GM12878 (cell line): ENCODE measurements at places on chromosomes 4 and X. TPM values are rescaled to one million over a fixed set of nuclear protein-coding genes. Genes with fewer than 3 reads are reported as not detected.

C4orf50 gene
- 0.05 and 0.08 TPM in 2 replicates for total RNA-seq

TMEM154 gene
- total RNA-seq, result 41.4 and 42.3 TPM in 2 replicates

DSPP gene
- total RNA-seq, result not detected in 2 replicates

PPEF2 gene
- not detected in 2 replicates for total RNA-seq

IRAK1 gene
- 106 and 136 TPM in 2 replicates for total RNA-seq

HTN3 gene
- not detected in 2 replicates for total RNA-seq

SPANXA1 gene
- total RNA-seq, result not detected in 2 replicates

SLC39A8 gene
- 34.0 and 36.3 TPM in 2 replicates for total RNA-seq

BMX gene
- total RNA-seq, result not detected in 2 replicates

FRMD7 gene
- total RNA-seq, result not detected in 2 replicates

TLR6 gene
- total RNA-seq, result 19.1 and 22.4 TPM in 2 replicates

F9 gene
- 0.08 and 0.18 TPM in 2 replicates for total RNA-seq

- no peak overlapping the region for H3K4me3 ChIP-seq
- H3K27me3 ChIP-seq, result no peaks in the 10 kb centered on the region
- H3K4me1 ChIP-seq, result no peaks in the 10 kb centered on the region
- DNase-seq, result no peak
- H3K36me3 ChIP-seq, result no peaks in the 10 kb centered on the region
These were observed 180.3 kb upstream of the MAGEB16 start for GRCh38 chrX:35617836-35618235.

DNA sequence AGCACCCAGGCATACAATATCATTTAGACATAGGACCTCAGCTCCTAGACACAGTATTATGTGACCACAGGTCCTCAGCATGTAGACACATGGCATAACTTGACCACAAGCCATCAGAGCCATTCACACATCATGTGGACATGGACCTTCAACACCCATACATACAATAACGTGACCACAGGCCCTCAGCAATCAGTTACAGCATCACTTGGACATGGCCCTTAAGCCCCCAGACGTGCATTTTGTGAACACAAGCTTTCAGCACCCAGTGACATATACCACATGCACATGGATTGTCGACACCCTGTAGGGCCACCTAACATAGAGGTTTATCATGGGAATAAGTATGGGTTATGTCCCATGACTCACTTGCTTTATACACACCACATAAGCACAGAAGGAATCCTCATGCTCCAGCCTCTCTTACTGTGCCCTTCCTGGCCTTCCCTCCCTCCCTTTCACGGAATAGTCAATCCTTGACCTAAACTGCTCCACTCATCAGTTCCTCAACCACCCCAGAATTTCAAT lies 1.9 kb downstream of the TSPYL2 start:
- no peaks in the 10 kb centered on the region for H3K27me3 ChIP-seq
- no peaks in the 10 kb centered on the region for H3K4me1 ChIP-seq
- no peak overlapping the region for H3K4me3 ChIP-seq
- DNase-seq, result no peak

GRCh38 chr4:128725405-128726055 lies 84.0 kb upstream of the JADE1 start:
- H3K27ac ChIP-seq, result no peak overlapping the region
- no peak overlapping the region for H3K4me3 ChIP-seq
- H3K4me1 ChIP-seq, result no peaks in the 10 kb centered on the region
- H3K27me3 ChIP-seq, result no peaks in the 10 kb centered on the region

- H3K27ac ChIP-seq, result no peak overlapping the region
- H3K36me3 ChIP-seq, result no peaks in the 10 kb centered on the region
- DNase-seq, result no peak
- H3K27me3 ChIP-seq, result no peaks in the 10 kb centered on the region; the same call in 1 of the 2 replicates
These were observed 430.6 kb downstream of the BCOR start for GRCh38 chrX:39667191-39667590.

DNA sequence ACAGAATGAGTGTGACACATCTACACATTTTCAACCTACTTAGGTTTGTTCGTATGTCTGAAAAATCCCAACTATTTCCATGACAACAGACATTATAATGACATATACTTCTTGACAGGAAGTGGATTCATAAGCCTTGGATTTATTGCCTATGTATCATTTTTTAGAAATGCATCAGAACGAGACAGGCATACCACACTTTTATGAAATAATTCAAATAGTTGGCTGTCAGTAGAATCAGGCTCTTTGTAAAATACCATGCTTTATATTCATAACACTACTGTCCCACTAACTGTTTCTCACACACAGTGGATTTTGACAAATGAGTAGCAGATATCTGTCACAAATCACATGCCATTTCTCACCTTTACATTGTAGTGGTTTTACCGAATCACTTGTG lies 173.2 kb downstream of the BEND2 start:
- no peak for DNase-seq
- H3K27ac ChIP-seq, result no peak overlapping the region
- no peaks in the 10 kb centered on the region for H3K36me3 ChIP-seq
- no peaks in the 10 kb centered on the region for H3K27me3 ChIP-seq
- no peak overlapping the region for H3K4me3 ChIP-seq

GRCh38 chrX:107738768-107739167 lies 36.8 kb downstream of the TSC22D3 start:
- H3K4me3 ChIP-seq, result no peak overlapping the region
- DNase-seq, result no peak

GRCh38 chrX:56397636-56398035 lies 165.5 kb downstream of the KLF8 start:
- no peaks in the 10 kb centered on the region for H3K27me3 ChIP-seq
- no peak for DNase-seq
- no peaks in the 10 kb centered on the region for H3K36me3 ChIP-seq
- H3K4me3 ChIP-seq, result no peak overlapping the region
- H3K4me1 ChIP-seq, result no peaks in the 10 kb centered on the region

GRCh38 chr4:158835226-158836001 lies 66.6 kb downstream of the FNIP2 start:
- H3K4me3 ChIP-seq, result no peak overlapping the region
- no peak for DNase-seq
- H3K27ac ChIP-seq, result no peak overlapping the region
- no peaks in the 10 kb centered on the region for H3K27me3 ChIP-seq
- H3K36me3 ChIP-seq, result no peaks in the 10 kb centered on the region
